ENCODE measurements at places on chromosomes 1 and 21. TPM values are rescaled to one million over a fixed set of nuclear protein-coding genes. Genes with fewer than 3 reads are reported as not detected.

- DNase-seq, result no peak
Observed at GRCh38 chr1:46461809-46462448, 27.7 kb upstream of the DMBX1 start.

Gene FAM3B
- not detected for total RNA-seq

Gene PPIAL4G
- total RNA-seq, result 2.6 TPM

DNA sequence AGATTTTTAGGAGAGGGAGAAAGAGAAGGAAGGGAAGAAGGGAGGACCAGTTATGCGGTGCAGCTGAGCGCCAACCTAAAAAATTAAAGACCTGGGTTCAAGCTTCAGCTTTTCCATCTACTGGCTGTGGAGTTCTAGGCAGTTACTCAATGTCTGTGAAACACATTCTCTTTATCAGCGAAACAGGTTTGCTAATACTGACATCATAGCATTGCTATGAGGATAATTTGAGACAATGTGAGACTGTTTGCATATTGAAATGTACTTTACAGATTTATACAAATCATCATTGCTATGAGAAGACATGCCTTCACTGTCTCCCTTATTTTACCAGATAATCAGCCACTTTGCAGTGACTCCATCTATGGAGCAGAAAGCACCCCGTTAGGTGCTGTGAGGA is 222.9 kb upstream of the SGIP1 start:
- no peak for DNase-seq
